IMR-90 (cell line): ENCODE measurements at places on chromosomes 6 and 20. TPM values are rescaled to one million over a fixed set of nuclear protein-coding genes. Genes with fewer than 3 reads are reported as not detected.

GRCh38 chr6:27188061-27188884, 59.2 kb upstream of the PRSS16 start:
- DNase-seq: peak; percentile 84

DNA sequence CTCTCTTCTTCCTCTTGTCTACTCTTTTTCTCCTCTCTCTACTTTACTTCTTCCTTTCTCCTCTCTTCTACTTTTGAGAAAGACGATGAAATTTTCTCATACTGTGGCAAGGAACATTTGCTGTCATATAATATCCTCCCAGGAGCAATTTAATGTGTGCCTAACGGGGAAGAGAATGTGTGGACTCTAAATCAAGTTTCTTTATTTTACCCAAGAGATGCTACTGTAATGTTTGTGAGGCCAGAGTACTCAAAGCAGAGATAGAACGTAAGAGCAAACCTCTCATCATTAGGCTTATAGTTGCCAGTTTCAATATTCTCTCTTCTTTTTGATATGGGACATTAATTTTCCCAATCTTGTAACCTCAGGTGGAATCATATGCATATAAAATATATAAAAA, 801.4 kb downstream of the BCKDHB start:
- no peak for DNase-seq

DNA sequence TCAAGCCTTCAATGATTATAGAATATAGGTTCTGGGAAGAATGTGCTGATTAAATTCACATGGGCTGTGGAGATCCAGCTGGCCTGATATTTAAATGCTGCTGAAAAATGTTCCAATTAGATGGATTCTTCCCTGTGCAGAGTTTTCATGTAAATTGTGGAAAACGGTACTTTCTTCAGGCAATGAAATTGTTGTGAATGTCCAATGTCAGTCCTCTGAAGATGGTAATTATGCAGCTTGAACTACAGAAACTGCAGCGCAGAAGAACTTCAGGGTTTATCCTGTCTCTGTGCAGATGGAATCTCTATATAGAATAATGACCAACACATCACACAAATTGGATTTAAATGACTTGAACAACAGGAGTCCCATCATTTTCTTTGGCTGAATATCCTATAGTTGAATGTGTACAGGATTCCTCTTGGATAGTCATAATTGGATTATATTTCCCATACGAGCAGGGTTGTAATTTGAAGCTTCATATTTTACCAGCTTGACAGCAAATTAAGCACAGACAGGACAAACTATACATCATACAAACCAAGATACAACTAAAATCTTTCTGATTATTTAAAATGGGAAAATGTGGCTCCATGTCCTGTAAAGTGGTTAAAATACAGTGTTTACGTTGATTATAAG, 82.3 kb downstream of the CAP2 start:
- DNase-seq: no peak

DNA sequence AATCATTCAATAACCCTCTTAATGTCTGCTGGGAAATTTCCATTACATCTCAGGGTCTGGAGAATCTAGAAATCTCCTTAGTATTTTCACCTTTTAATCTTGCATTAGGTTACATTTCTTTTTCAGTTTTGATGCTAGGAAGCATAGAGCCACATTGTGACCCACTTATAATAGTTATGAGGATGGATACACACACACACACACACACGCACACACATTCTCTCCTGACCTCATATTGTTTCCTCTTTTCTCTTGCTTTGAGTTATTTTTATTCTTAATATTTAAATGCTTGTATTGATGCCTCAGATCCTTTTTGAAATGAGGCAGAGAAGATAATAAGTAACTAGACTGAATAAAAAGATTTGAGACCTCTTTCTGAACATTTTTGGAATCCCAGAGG, 128.4 kb downstream of the KLHL32 start:
- no peak for DNase-seq

- no peak for DNase-seq
Observed at GRCh38 chr20:62804021-62804626, 511 bp upstream of the OGFR start.

DNA sequence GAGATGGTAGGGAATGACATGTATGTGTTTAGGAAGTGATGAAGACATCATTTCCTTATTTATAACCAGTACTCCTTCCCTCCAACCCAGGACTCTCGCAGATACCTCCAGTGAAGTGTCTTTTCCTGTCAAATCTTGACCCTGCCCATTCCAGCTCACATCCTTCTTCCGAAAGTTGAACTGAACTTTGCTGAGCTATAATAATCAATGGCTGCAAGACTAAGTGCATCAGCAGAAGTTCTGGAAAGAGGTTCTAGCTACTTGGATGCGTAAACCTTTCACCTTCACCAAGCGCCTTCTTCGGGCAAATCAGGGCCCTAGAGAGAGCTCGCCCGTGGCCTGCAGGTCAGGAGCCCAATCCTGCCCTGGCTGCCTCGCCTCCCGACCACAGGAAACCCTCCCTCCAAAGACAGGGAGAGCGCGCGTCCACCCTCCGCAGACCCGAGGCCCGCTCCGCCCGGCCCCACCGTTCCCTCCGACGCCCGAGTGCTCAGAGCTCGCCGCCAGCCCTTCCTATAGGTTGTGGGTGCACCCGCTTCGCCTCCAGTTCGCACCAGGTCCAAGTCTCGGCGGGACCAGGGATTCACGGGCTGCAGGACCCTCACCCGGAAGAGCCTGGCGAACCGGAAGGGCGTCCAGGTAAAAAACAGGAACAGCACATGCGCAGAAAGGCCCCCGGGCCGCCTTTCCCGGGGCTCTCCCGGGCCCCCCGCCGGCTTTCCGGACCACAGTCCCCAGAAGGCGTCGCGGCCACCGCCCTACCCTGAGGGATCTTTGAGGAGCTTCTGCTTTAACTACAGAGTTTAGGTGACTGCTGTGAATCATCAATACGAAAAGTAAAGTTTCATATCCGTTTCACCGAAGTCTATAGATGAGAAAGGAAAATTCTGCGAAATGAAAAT, at the start of gene ZNF334:
Gene ZNF334 (minus strand): TSS at position 617 of the 902 bp plus-strand sequence. CDS start 1,457 bp downstream, outside the sequence.
- peak; percentile 8 for DNase-seq

DNA sequence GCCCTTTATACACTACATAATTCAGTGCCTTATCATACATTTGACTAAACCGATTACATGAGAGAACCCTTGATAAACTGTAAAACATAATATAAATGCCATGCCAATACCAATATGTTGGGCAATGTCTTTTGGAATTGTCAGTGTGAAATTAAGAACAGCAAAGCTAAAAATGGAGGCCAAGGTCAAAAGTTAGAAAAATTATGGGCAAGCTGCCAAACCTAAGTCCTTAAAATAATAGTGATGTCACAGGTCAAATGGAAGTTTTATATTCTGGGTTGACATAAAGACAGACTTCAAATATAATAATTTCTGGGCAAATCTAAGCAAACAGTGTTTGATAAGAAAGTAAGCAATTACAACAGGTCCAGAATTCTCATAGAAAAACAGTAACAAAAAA, 696.7 kb downstream of the RNF144B start:
- DNase-seq: no peak

- DNase-seq: no peak
Observed at GRCh38 chr20:49677777-49678758, 35.6 kb downstream of the B4GALT5 start.

DNA sequence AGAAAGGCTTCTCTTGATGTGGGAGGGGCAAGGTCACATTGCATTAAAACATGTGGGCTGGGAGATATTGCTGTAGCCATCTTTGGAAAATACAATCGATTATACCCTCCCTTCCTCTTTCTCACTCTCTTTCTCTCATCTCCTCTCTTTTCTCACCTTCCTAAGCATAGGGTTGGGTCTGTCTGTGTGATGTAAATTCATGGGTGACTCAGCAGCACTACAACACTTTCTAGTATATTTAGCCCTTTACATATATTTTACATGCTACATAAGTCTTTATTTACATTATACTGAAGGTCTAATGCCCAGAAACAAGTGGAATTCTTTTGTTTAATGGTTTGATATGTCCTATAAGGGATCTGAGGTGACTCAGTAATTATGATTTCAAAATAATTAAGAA, 634.8 kb upstream of the FLRT3 start:
- no peak for DNase-seq

DNA sequence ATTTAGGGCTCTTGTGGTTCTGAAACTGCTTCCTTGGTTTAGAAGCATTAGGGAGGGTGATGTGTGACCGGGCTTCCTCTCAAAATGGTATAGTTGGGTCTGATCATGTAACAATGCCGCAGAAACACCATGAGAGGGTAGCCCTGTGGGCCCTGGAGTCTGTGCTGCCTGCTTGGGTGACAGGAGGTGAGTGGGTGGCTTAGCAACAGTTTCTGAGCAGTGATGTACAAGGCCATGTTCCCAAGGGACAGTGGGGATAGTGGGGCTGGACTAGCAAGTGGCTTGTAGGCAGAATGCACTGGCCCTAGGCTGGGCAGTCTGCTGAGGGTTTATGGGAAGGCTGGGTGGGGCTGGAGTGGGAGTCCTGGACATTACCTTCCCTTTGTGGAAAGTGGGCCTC, 106.9 kb upstream of the MYL9 start:
- no peak for DNase-seq

DNA sequence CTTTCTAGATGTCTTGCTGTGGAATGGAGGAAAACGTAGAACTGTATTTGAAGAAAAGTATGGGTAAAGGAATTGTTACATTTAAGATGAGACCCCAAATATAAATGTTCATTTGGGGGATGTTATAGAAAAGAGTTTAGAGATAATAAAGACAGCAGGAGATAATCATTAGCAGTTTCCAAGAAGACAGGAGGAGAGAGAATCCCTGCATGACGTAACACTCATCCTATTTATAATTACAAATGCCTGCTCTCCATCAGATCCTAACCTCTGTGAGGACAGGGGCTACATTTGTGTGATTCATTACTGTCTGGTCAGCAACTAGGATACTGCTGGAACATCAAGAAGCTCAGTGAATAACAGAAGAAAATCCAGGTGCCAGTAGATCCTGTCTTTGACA, 133.0 kb upstream of the HDDC2 start:
- DNase-seq: no peak

DNA sequence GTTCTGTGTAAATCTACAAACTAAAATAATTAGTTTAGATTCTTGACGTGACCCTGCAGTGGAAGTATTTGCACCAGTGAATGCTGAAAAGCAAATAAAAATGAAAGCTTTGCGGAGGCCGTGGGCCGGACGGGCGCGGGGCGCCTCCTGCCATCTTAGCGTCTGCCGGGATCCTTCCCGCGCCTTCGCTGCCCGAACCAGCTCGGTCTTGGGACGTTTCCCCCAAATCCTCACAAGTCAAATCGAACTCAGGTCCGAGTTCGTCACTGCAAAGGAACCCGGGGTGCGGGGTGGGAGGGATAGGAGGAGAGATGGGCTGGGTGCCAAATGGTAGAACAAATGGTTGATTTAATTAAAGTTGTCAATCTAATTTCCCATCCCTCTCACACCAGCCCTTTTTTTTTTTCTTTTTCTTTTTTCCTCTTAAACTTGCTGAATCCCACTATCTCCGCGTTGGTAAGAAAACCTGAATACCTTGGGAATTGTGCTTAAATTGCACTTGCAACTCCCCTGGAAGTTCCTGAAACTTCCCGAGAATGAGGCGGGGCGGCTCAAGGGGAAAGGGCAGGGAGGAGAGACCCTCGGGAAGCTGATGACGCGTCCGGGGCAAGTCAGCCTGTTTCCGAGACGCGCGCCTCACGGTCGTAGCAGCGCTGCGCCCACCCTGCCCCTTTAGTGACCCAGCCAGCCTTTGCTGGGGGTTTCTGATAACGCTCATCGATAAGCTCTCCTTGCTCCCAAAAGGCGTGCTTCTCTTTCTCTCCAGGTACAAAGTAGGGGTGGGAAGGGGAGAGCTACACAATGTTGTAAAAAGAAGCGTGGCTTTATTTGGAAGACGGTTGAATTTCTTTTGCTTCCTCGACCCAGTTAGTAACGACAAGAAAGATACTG, 1.8 kb downstream of the GJA1 start:
- peak; percentile 40 for DNase-seq

GRCh38 chr20:8216375-8217200, 84.5 kb downstream of the PLCB1 start:
- no peak for DNase-seq

- peak; percentile 30 for DNase-seq
Observed at GRCh38 chr6:104940893-104941728, 15.8 kb upstream of the LIN28B start.

DNA sequence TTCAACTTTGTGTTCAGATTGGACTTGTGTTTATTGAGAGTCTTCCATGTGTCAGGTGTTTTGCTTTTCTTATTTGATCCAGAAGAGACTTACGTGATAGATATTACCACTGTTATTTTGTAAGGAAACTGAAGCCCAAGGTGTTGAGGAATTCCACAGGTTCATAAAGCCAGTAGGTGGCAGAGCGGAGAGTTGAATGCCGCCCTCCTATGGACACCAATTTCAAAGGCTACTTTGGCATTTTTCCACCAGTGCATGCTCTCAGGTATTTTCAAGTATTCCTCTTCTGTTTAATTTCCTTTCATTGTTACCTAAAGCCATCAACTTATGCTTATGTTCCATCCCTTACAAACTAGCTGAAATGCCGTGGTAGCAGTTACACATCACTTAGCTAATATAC, 14.0 kb upstream of the COL10A1 start:
- DNase-seq: no peak

- DNase-seq: no peak
Observed at GRCh38 chr6:109322825-109323224, 59.4 kb downstream of the CD164 start.

DNA sequence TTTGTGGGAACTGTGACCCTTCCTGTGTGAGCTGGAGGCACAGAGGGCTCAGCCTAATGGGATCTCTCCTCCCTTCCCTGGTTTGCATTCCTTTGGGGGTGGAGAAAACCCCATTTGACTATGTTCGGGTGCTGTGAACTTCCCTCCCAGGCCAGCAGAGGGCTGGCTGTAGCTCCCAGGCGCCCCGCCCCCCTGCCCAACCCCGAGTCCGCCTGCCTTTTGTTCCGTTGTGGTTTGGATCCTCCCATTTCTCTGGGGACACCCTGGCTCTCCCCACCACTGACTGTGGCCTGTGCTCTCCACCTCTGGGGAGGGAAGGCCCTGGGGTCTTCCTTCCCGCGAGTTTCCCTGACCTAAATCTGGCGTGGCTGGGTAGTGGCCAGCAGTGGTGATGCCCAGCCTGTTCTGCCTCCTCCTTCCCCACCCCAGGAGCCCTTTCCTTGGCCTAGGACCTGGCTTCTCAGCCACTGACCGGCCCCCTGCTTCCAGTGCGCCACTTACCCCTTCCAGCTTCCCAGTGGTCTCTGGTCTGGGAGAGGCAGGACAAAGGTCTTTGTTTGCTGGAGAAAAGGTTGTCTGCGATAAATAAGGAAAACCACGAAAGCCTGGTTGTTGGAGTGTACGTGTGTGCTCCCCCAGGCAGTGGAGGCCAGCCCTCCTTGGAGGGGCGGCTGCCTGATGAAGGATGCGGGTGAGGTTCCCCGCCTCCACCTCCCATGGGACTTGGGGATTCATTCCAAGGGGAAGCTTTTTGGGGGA, 4.9 kb downstream of the VEGFA start:
- peak; percentile 61 for DNase-seq

- DNase-seq: no peak
Observed at GRCh38 chr6:93915961-93916360, 496.6 kb upstream of the EPHA7 start.

- DNase-seq: peak; percentile 51
Observed at GRCh38 chr20:53829724-53830521, 236.3 kb upstream of the ZNF217 start.

GRCh38 chr6:164184410-164184809, 769.9 kb downstream of the QKI start:
- DNase-seq: no peak

Gene METTL24
- not detected in 2 replicates for total RNA-seq

Gene GSTA2
- total RNA-seq: not detected in 2 replicates

Gene OR2H2
- not detected in 2 replicates for total RNA-seq

Gene AFDN
- total RNA-seq: 20.8 and 23.3 TPM in 2 replicates

Gene VSTM2L
- total RNA-seq: under 0.01 and 0.18 TPM in 2 replicates

Gene MACROD2
- total RNA-seq: 0.28 TPM in 1 of 2 replicates, not detected in the other

Gene PKIB
- 12.2 and 13.1 TPM in 2 replicates for total RNA-seq

Gene PTGIS
- total RNA-seq: 1.1 and 1.6 TPM in 2 replicates

Gene POPDC3
- total RNA-seq: 25.8 and 29.4 TPM in 2 replicates
